ENCODE measurements at places on chromosomes 13 and 19.
A peak's percentile ranks its signal among the peaks of the same experiment; 100 is the strongest.

- DNase-seq = no peak
Observed at GRCh38 chr13:101628900-101629299, 176.4 kb downstream of the ITGBL1 start.

DNA sequence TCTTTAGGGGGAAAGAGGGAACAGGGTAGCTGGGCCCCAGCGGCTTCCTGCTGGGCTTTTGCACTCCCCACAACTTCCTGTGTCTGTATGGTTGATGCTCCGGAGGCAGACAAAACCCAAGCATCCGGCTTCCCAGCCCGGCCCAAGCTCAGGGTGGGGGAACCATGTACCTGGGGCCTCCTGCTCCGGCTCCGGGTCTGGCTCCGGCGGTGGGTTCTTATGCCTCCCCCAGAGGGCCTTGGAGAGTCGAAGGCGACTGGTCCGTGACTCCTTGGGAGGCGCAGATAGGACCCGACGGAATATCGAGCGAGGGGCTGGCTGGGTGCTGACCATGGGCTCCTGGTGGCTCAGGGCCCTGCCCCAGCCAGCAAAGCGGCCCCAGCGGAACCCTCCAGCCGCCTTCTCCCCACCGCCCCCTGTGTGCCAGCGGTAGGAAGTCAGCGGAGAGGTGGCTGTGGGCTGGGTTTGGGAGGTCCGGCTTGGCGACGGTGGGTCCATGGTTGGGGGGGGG is 428 bp downstream of the RASAL3 start:
- peak; percentile 64 for DNase-seq

GRCh38 chr19:50821248-50821612 is 2.4 kb downstream of the KLK1 start:
- DNase-seq = no peak

DNA sequence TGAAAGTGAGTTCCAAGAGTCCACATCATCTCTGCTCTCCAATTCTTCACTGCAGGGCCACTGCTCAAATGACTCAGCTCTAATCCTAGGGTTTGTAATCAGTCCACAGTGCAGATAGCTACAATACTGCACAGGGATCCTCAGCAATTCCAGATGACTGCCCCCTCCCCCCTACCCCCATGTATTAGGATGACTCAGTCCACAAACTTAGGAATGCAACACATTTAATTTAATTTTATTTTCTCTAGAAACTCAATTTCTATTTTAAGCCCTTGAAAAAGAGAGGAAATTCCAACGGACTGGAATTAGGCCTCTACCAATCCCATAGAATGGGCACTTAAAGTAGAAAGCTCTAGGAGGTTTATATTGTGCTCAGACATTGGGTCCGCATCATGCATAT is 173.8 kb upstream of the SOX21 start:
- no peak for DNase-seq

GRCh38 chr19:1850809-1851653 is 2.7 kb upstream of the REXO1 start:
- DNase-seq = no peak

- no peak for DNase-seq
Observed at GRCh38 chr19:42140125-42140754, 8.0 kb upstream of the POU2F2 start.

GRCh38 chr13:113187263-113187669 is 21.2 kb downstream of the PCID2 start:
- peak; percentile 57 for DNase-seq
